Upper lobe of left lung (tissue), 6 donors: ENCODE measurements at places on chromosomes 1 and 21.

- H3K4me3 ChIP-seq, result peak within 1 kb of the TSS; percentile 63
- H3K4me1 ChIP-seq, result peaks cover 18% of the 10 kb centered on the region
- no peak for DNase-seq
- H3K27me3 ChIP-seq, result peaks cover 13% of the 10 kb centered on the region
- no peaks in the 10 kb centered on the region for H3K36me3 ChIP-seq
Observed at GRCh38 chr1:119711804-119712341, at the start of gene PHGDH. Gene PHGDH (plus strand): TSS chr1:119711934. CDS start chr1:119712023, 89 bp downstream.

- H3K27me3 ChIP-seq, result no peaks in the 10 kb centered on the region
- H3K4me3 ChIP-seq, result no peak overlapping the region
- DNase-seq, result no peak
- H3K4me1 ChIP-seq, result peaks cover 26% of the 10 kb centered on the region
Observed at GRCh38 chr1:184298440-184299405, 88.1 kb upstream of the C1orf21 start.

- peaks cover 38% of the 10 kb centered on the region for H3K4me1 ChIP-seq
- no peaks in the 10 kb centered on the region for H3K36me3 ChIP-seq
- H3K27me3 ChIP-seq, result no peaks in the 10 kb centered on the region
Observed at GRCh38 chr1:204455063-204455830, 39.4 kb downstream of the PIK3C2B start.

GRCh38 chr21:45021428-45022347 lies 52.7 kb upstream of the ADARB1 start:
- H3K4me1 ChIP-seq, result peaks cover 17% of the 10 kb centered on the region
- DNase-seq, result no peak
- no peaks in the 10 kb centered on the region for H3K36me3 ChIP-seq
- no peak overlapping the region for H3K27ac ChIP-seq
- no peak overlapping the region for H3K4me3 ChIP-seq
- H3K27me3 ChIP-seq, result peaks cover 14% of the 10 kb centered on the region

DNA sequence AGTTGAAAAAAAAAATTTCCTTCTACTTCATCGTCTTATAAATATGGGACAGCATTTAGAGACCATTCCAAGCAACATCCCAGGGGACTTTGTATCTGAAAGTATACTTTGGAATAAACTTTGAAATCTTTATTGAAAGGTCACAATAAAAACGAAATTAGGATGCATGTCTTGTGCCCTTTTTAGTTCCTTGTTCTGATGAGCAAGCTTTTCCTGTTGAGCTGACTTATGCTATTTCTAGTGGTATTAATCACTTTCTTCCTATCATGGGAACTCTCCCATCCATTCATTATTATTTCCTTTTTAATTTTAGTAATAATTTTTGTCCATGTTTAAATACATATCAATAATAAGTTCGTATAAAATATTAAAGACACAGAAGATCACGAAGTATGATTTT lies 4.0 kb upstream of the GBP2 start:
- no peaks in the 10 kb centered on the region for H3K36me3 ChIP-seq
- no peak overlapping the region for H3K4me3 ChIP-seq
- H3K4me1 ChIP-seq, result peaks cover 29% of the 10 kb centered on the region
- no peaks in the 10 kb centered on the region for H3K27me3 ChIP-seq
- peak overlapping the region; percentile 76 for H3K27ac ChIP-seq

GRCh38 chr1:52182874-52183400 lies 41.0 kb downstream of the ZFYVE9 start:
- no peaks in the 10 kb centered on the region for H3K4me1 ChIP-seq
- H3K27ac ChIP-seq, result no peak overlapping the region
- H3K36me3 ChIP-seq, result no peaks in the 10 kb centered on the region
- H3K27me3 ChIP-seq, result no peaks in the 10 kb centered on the region

DNA sequence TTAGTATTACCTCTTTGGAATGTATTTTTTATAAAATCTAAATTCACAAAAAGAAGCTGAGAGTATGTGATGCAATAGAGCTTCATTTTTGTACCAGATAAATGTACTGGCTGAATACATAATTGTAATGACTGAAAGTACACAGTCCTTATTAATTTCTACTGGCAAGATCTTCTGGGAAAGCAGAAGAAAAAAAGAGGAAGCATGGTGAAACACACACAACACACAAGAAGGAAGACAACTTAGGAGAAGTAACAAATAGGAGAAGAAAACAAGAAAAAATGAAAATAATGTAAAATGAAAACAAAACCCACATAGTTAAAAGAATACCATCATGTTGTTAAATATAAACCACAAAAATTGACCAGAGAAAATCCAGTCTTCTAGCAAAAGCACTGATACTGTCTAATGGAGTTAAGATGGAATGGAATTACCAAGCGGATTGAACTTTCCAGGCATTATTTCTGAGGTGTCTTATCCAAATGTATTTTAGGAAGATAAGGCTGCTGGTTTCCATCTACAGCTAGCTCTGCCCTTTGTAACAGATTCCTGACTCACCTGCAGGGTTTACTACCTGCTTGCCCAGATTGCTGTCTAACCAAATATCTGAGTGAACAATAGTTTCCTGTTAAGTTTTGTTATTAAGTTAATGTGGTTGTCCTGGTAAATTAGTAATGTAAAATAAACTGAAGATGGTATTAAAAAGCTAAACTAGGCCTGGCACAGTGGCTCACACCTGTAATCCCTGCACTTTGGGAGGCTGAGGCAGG lies 4.5 kb upstream of the COP1 start:
- H3K4me1 ChIP-seq, result peaks cover 9% of the 10 kb centered on the region
- H3K36me3 ChIP-seq, result no peaks in the 10 kb centered on the region
- H3K4me3 ChIP-seq, result no peak overlapping the region
- no peak for DNase-seq

DNA sequence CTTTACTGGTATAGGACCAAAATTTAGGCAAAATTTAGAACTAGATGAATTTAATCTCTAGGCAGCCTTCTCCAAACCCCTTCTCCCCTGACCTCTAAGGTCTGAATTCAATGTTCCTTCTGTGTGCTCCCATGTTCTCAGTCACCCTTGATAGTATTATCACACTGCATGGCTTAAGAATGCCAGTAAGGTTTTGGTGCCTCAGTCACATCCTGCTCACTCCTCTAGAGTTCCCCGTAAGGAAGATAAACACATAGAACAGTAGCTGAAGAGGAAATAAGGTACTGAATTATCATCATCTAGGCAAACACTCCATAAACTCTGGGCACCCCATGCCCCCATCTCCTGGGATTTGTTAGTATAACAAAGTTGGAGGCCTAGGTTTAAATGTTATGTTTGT lies 18.2 kb downstream of the PRRX1 start:
- no peaks in the 10 kb centered on the region for H3K4me1 ChIP-seq
- no peak overlapping the region for H3K27ac ChIP-seq
- DNase-seq, result no peak
- no peaks in the 10 kb centered on the region for H3K27me3 ChIP-seq
- H3K4me3 ChIP-seq, result no peak overlapping the region
- H3K36me3 ChIP-seq, result no peaks in the 10 kb centered on the region

DNA sequence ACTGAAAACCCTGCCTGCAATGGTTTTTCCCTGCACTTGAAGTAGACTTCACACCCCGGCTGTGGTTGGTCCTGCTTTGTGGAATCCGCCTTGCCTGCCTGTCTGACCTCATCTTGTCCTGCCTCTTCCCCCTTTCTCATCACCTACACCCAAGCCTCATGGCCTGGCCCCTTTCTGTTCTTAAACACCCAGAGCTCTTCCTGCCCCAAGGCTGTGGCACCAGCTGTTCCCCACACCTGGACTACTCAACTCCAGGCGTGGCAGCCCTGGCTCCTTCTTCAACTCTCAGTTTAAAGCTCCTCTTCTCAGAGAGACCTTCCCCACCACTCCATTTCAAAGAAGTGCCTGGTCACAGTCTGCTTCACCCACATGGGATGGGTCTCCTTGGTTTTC lies 27.0 kb downstream of the KIAA1614 start:
- no peak for DNase-seq
- H3K4me3 ChIP-seq, result no peak overlapping the region
- H3K36me3 ChIP-seq, result no peaks in the 10 kb centered on the region
- no peak overlapping the region for H3K27ac ChIP-seq
- H3K27me3 ChIP-seq, result no peaks in the 10 kb centered on the region

DNA sequence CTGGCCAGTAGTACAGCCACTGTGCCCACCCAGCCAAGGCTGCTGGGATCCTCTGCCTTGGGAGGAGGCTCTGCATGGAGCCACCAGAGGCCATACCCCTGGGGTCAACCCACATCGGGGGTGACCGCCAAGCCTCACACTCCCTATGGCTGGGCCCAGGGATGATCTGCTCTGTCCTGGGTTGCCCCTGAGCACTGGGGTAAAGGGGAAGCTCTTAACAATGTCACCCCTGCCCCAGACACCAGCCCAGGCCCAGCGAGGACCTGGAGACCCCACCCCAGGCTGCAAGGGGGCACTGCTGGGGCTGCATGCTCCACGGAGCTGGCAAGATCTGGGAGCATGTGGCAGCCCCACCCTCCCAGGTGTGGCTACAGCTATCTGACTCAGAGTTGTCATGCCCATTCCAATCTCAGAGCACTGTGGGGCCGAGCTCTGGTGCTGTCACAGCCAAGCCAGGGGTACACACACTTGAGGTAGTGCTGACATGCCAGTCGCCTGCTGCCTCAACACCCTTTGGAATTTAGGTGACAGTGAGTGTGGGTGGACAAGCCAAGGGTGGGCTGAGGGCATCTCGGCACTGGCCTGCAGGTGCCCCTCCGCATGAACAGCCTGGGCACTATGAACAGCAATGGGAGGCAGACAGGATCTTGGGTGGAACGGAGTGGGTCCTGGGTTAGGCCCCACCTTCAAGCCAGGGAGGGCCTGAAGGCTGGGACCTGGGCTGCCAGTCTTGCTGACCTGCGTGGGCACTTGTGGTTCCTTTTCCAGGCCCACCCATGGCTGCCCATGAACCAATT lies 427.7 kb downstream of the LRRIQ3 start:
- DNase-seq, result no peak
- no peak overlapping the region for H3K4me3 ChIP-seq
- no peaks in the 10 kb centered on the region for H3K36me3 ChIP-seq
- H3K27me3 ChIP-seq, result no peaks in the 10 kb centered on the region

DNA sequence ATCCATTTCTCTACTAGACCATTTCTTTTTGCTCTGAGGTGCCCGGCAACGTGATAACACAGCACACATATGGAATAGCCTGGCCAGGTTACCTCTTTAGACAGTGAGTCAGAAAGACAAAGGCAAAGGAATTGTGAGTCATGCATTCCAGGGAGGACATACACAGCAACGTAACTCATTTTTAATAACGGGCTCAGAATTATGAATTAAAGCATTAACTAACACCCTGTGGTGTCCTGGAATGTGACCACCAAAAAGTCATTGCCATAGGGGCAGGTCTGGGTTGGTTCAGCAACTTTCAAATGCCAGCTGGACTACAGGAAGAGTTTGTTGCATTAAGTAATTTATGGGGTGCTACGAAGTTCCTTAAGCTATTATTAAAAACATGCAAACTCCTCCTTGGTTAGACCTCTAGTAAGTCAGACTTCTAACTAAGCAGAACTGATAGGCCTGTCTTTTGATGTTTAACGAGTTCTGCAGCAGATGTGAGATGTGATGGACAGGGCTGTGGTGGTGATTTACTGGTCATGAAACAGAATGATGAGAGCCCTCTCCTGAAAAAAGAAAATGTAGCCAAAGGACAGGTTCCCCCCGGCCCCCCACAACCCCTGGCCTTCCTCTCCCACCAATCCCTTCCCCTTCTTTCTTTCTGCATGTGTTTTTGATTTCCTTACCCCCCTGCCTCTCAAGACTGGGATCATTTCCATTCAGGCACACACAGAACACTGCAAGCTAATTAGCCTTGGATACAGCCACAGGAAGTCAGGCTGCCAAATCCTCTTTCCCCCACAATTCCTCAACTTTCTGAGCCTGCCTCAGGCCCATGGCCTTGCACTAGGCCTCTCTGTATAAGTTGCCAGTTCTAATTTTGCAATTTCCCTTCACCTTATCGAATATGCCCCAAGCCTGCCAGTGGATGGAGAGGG lies 88.9 kb upstream of the HAO2 start:
- H3K27me3 ChIP-seq, result no peaks in the 10 kb centered on the region
- H3K4me1 ChIP-seq, result no peaks in the 10 kb centered on the region
- no peak overlapping the region for H3K4me3 ChIP-seq
- H3K36me3 ChIP-seq, result no peaks in the 10 kb centered on the region

DNA sequence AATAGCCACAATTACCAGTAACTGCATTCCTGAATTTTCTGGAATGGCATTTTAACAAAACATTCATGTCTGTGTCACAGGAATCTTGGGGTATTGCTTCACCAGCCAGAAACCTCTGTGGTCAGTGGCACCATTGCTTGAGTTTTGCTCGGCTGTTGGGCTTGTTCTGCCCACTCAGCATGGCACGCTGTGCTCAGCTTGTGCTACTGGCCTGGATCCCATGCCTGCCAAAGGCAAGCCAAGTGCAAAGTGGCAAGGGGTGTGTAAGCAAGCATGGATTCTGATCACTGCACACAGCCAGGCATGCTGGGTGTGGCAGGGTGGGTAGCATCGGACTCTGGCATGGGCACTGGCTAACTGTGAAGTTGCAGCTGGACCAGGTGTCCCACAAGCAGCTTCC lies 1150.9 kb downstream of the MRPL39 start:
- H3K4me1 ChIP-seq, result no peaks in the 10 kb centered on the region
- no peak overlapping the region for H3K4me3 ChIP-seq
- DNase-seq, result no peak
- no peak overlapping the region for H3K27ac ChIP-seq
- no peaks in the 10 kb centered on the region for H3K27me3 ChIP-seq

DNA sequence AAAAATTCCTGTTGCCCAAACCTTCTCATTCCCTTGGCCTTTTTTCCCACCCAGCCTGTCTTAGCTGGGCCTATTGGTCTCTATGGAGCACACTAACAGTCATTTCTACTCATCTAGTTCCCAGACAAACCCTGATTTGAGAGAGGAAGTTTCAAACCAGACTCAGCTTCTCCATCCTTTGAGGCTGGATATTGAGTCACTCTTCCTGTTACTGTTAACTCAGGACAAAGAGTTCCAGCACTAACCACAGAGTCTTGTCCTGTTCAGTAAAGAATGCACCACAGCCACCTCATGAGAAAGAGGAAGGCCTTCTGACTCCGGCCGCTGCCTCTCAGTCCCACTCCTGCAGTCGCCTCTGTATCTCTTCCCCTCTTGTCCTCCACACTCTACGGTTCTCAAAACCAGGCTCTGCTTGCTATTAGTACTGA lies 137.8 kb downstream of the PTPRC start:
- H3K27me3 ChIP-seq, result no peaks in the 10 kb centered on the region
- no peak for DNase-seq

DNA sequence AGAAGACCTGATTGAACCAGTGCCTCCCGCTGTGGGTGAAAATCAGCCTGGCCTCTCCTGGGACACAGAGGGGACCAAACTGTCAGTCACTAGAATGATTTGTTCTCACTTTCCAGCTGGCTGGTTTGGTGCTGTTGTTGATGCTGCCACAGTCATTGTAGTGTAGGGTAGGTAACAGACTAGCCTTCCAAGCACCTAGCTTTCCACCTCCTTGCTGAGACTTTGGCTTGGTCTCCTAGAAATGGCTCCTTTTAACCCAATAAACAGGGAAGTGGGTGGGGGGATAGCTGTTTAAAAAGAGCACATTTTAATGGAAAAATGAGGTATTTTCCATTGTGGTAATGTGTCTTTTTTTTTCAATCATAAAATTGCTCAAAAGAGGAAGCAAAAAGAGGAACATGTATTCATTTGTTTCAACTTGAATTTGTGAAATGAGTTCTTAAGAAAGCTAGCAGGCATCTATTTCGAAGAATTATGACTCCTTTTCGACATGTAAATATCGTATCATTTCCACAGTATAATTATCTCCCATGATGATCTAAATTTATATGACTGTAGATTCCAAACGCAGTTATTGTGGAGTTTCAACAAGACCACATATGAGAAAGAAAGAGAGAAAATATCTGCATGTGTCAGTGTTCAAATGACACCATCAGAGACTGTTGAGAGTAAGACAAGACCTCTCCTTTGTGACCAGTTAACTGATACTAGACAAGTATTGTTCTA lies 190.1 kb downstream of the HLX start:
- H3K27me3 ChIP-seq, result no peaks in the 10 kb centered on the region
- H3K4me1 ChIP-seq, result peaks cover 3% of the 10 kb centered on the region
- no peak overlapping the region for H3K4me3 ChIP-seq
- no peak for DNase-seq
